ENCODE measurements at places on chromosomes 1 and 21. TPM values are rescaled to one million over a fixed set of nuclear protein-coding genes. Genes with fewer than 3 reads are reported as not detected.

RNF186 gene
- not detected for total RNA-seq

OR2M3 gene
- not detected for total RNA-seq

MRPL24 gene
- total RNA-seq: 41.8 TPM

SELENOF gene
- 197 TPM for total RNA-seq

All from upper lobe of right lung (tissue), 1 donor.